ENCODE measurements at places on chromosomes 3 and 15.

- no peak for DNase-seq
These were observed 21.2 kb upstream of the NMD3 start for GRCh38 chr3:161199926-161200325.

- peak; percentile 71 for DNase-seq
These were observed 57.5 kb upstream of the HERC1 start for GRCh38 chr15:63891079-63891767.

DNA sequence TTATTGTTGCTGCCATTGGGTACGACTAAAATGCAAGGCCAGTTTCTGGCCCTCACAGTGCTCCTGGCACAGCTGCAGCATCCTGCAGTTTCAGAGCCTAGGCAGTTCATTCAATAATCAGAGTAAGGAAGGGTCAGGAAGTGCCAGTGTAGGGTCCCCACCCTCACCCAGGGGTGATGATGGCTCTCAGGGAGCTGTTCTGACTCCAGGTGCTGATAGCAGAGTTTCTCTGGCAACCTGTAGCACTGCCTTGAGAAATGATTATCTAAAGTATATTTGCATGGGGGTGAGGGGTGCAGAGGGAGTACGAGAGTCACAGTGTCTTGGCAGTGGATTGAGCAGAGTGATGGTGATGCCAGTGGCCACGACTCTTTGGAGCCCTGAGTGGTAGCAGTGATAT is 15.5 kb upstream of the IL16 start:
- DNase-seq, result no peak

- DNase-seq, result peak; percentile 63
These were observed 171.4 kb upstream of the ALCAM start for GRCh38 chr3:105195260-105195659.

DNA sequence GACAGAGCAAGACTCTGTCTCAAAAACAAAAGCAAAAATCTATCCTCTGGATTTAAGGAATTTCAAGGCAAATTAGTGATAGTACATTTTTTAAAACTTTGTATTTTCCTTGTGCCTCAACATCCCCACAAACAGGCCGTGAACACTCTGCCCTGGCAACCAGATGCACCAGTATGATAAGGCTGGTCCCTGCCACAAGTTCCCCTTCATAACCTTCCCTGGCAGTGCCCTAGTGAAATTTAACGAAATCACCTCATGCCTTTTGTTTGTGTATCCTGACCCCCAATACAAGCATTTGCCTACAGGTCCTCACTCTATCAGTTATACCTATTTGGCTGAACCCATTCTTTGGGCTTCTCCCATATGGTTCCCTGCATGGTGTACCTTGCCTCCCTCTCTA is 107.4 kb upstream of the FLNB start:
- DNase-seq, result no peak

DNA sequence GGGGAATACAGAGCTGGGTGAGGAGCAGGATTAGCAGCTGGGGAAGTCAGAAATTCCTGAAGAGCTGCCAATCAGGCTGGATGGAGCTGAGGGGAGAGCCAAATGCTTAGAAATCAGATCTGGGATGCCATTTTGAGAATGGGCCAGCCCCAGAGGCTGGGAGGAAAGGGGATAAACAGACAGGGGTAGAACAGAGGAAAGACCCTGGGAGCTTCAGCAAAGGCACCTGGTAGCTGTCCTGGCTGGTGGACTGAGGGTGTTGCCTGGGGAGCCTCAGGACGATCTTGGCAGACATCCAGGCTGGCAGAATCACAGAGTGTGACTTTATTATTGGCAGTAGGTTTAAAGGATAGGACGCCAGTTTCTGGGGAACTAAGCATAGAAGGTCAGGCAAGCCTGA is 97.8 kb downstream of the SQOR start:
- DNase-seq, result no peak

- DNase-seq, result no peak
These were observed 323.3 kb upstream of the CTNNB1 start for GRCh38 chr3:40876009-40876408.

- DNase-seq, result no peak
These were observed 75.2 kb downstream of the ESYT3 start for GRCh38 chr3:138509586-138509985.

DNA sequence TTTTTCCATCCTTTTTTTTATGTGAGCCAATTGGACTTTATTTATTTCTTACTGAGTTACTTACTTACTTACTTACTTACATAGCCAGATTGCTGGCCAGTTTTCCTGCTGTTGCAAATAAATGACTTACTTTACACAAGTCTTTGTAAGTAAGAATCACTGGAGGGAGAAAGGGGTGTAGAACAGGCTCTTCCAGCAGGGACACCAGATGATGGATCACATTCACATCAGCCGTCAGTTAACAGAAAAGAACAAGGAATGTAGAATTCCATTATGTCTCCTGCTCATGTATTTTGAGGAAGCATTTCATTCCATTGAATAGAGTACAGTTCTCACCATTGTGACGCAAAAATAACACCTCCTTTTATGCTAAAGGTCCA is 188.6 kb downstream of the FNDC3B start:
- no peak for DNase-seq

DNA sequence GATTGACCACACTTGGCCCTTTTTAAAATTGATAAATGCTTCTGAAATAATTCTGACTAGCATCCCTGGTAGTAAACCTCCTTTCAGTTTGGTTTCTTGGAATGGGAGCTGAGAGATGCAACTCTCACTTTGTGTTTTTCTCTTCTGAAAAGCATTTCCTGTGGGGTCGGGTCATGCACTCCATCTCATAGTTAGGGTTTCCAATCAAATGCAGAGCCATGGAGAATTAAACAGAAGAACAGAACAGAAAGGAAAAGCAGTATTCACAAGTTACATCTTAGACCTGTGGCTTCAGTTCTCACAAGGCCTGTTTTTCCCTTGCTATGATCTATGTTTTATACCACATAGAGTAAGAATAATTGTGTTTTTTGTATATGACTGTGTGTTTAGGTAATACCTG is 39.7 kb downstream of the SENP2 start:
- no peak for DNase-seq

DNA sequence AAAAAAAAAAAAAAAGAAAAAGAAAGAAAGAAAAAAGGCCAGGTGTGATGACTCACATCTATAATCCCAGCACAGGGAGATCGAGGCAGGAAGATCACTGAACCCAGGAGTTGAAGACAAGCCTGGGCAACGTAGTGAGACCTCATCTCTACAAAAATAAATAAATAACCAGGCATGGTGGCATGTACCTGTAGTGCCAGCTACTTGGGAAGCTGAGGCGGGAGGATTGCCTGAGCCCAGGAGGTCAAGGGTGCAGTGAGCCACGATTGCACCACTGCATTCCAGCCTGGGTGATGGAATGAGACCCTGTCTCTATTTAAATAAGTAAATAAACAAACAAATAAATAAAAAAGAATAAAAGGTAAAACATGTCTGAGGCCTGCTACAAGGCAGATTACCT is 39.3 kb upstream of the LACTB start:
- no peak for DNase-seq

- DNase-seq, result no peak
These were observed 106.8 kb upstream of the SLC7A14 start for GRCh38 chr3:170692720-170693119.

GRCh38 chr3:173553635-173554280 is 156.2 kb downstream of the NLGN1 start:
- DNase-seq, result peak; percentile 57

DNA sequence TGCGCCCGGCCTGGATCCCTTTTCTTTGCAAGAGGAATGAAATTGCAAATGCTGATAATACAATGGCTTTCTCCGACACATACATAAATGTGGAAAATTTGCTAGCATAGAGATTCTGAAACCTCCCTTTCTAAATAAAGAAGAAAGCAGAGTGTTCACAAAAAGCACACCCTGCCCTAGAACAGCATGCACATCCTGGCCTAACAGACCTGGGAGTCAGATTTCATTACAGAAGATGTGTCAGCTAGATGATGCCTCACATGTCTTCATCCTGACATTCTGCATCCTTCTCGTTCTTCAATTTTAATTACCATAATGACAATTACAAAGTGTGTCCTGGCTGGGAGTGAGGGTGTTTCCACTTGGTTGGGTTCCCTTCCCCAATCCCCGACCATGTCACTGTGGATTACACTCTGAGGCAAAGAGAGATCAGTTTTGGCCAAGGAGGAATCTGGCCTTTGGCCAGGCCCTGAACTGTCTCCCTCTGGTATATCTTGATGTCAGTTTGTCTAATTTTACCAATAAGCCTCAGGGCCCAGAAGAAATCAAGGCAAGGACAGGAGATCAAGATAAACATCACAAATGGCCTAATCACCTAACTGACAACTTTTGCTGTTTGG is 104.9 kb upstream of the SPATA12 start:
- DNase-seq, result no peak

- peak; percentile 47 for DNase-seq
These were observed 168.4 kb upstream of the CADPS start for GRCh38 chr3:63043631-63044030.

GRCh38 chr3:32285891-32286290 is 47.4 kb downstream of the CMTM8 start:
- no peak for DNase-seq

DNA sequence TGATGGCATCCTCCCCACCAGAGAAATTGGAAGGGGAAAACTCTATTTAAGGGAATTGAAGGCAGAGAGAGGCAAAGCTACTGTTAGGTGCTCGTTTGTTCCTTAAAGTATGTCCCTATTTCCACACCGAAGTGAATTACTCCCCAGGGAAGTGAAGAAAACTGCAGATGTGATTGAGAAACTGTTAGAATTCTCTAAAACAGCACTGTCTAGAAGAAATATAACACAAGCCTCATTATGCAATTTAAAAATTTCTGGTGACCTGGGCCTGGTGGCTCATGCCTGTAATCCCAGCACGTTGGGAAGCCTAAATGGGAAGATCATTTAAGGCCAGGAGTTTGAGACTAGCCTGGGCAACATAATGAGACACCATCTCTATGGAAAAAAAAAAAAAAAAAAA is 305.0 kb downstream of the SHQ1 start:
- DNase-seq, result no peak

DNA sequence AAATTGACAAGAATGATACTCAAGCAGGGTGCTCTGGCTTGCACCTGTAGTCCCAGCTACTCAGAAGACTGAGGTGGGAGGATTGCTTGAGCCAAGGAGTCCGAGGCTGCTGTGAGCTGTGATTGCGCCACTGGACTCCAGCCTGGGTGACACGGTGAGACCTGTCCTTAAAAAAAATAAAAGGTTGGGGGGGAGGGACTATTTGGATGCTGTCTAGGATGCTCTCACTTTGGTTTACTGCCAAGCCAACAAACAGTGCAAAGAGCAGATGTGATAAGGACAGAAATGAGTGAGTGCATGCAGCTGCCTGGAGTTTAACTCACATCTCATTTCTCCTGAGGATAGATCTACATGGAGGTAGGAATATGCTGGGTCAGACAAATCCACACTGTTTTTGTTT is 130.0 kb downstream of the FRMD4B start:
- no peak for DNase-seq

DNA sequence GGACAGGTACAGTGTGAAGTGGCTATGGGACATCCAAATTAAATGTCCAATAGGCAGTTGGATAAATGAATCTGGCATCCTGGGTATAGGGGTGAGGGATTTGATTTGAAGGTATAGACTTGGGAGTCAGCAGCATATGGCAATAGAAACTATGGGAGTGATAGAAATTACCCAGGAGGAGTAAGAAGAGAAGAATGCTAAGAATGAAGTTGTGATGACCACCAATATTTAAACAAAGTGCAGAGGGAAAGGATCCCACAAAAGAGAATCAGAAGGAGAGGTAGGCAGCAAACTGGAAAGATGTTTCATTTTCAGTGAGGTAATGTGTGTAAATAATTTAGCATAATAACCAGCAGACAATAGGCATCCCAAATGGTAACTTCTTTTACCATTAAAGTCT is 13.8 kb upstream of the MSL2 start:
- peak; percentile 48 for DNase-seq

GRCh38 chr3:15267502-15267901 is 61.5 kb downstream of the CAPN7 start:
- no peak for DNase-seq

GRCh38 chr3:108947855-108948254 is 5.8 kb downstream of the GUCA1C start:
- DNase-seq, result no peak

DNA sequence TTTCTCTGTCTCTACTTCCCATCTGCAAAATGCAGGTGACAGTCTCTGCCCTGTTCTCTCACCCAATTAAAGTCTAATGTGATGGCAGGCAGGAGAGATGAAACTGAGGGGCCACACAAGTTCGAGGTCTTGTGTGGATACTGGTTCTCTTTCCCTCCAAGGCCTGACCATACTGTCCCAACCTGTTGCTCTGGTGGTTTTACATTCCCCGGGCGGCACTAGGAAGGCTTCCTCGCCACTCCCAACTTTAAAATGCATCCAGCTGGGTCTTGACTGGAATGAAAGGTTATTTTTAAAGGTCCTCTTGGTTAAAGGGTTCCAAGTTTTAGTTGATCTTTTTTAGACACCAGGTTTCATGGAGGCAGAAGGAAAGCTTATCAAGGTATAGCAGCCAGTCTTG is 37.2 kb downstream of the WHAMM start:
- no peak for DNase-seq

DNA sequence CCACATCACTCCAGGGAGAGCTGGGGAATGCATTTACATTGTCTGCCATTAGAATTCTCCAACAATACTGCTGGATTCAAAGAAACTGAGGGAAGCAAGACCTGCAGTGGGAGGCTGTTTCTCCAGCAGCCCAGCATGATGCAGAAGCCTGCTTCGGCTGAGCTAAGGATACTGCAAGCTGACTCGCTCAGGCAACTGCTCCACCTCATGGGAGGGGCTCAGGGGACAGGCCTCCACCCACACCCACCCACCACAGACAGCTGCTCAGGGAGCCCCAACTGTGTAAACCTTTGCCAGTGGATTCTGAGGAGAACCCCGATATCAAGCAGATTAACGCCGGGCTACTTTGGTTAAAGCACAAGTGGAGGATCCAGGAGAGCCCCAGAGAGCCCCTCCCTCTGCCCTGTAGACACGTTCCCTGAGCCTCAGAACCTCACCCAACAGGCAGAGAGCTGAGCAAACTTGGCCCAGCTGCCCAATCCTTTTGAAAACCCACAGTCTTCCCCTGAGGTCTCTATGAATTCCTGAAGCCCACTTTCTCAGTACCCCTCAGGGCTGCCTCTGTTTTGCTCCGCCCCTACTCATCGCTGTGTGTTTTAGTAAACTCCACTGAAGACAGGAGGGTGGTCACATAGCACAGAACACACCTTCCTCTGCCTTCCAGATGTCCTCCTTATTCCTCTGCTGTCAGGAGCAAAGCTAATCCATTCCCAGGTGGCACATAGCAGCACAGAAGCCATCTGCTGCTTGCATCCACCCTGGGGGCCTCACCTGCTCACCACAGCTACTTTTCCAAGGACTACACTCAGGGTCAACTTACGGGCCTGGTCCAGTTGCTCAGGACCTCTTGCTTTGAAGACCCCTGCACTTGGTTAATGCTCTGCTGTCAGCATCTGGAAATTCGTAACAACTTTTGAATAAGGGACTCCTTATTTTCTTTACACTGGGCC is 269.0 kb downstream of the ABHD5 start:
- no peak for DNase-seq

DNA sequence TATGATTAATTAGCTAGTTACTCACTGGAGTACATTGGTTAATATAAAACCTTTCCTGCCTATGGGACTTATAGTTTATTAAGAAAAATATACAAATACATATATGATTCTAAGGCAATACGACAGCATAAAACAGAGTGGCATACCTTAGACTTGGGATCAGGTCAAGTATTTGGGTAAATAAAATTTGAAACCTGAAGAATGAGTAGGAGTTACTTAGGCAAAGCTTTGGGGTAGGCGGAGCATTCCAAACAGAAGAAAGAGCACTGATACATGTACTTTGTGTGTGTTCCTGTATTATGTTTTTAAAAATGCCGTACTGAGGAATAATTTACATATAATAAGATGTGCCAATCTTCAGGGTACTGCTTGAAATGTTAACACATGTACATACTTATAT is 15.1 kb downstream of the ZPLD1 start:
- DNase-seq, result no peak

Measured in astrocyte of the spinal cord (primary cell).